ENCODE measurements at places on chromosomes 1 and 21. TPM values are rescaled to one million over a fixed set of nuclear protein-coding genes. Genes with fewer than 3 reads are reported as not detected.

Gene KIF2C
- total RNA-seq = 26.8 TPM

Gene BCAS2
- 42.3 TPM for total RNA-seq

Gene SFN
- 0.32 TPM for total RNA-seq

Gene ILDR2
- 0.43 TPM for total RNA-seq

Gene SERINC2
- total RNA-seq = 21.2 TPM

Gene PALMD
- 6.8 TPM for total RNA-seq

Gene REG4
- total RNA-seq = not detected

Gene U2AF1
- total RNA-seq = 22.5 TPM

Gene PCBP3
- total RNA-seq = 1.3 TPM

Gene EXO1
- total RNA-seq = 12.5 TPM

Gene GPR157
- total RNA-seq = 9.5 TPM

Gene C1orf185
- total RNA-seq = not detected

Gene ZSWIM5
- total RNA-seq = 2.3 TPM
